ENCODE measurements at places on chromosomes 5 and 9.
A peak's percentile ranks its signal among the peaks of the same experiment; 100 is the strongest.

- no peak for DNase-seq
Observed at GRCh38 chr5:37417347-37417746, 38.2 kb downstream of the WDR70 start.

GRCh38 chr9:37174247-37174646 lies 53.9 kb downstream of the ZCCHC7 start:
- no peak for DNase-seq

DNA sequence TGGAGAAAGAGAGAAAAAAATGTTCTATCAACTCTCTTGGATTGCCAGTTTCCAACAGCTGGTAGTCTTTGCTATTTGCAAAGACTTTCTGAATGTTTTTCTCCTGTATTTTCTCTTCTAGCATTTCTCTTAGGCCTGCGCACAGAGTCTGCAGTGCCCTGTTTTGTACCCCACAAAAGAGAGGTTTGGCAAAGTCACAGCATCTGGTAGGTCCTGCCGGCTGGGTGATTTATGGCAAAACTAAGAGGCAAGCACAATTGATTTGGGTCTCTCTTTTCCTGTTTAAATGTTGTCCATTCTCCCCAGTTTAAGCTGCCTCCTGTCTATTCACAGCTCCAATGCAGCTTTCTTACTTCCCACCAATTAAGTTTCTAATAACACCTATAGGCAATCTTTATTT lies 193.9 kb downstream of the TRPM3 start:
- no peak for DNase-seq

DNA sequence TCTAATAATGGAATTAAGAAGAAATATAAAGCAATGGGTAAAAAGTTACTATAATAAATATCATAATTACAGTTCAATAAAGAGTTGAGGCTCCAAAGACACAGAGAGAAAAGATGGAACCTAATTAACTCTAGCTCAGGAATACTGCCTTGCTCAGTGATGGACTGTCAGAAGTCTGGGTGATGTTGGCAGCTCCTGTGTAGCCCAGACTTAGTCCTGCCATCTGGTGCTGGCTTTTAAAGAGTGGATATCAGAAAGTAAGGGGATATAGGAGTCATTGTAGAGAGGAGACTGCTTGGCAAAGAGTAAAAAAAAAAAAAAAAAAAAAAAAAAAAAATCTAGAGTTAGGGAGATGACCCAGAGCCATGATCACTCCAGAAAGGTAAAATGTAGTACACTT lies 551.9 kb upstream of the DMAC1 start:
- no peak for DNase-seq

DNA sequence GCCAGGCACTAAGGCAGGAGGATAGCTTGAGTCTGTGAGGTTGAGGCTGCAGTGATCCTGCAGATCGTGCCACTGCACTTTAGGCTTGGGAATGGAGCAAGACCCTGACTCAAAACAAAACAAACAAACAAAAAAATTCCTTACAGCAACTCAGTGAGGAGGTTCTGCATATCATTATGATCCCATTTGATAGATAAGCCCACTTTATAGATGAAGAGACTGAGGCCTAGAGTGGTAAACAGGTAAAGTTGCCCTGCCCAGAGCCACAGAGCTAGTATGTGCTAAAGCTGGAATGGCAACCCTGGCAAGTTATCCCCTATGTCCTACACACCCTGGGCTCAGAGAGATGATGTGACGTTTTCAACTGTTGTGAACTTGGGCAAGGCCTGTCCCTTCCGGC lies 7.2 kb downstream of the AIF1L start:
- no peak for DNase-seq

DNA sequence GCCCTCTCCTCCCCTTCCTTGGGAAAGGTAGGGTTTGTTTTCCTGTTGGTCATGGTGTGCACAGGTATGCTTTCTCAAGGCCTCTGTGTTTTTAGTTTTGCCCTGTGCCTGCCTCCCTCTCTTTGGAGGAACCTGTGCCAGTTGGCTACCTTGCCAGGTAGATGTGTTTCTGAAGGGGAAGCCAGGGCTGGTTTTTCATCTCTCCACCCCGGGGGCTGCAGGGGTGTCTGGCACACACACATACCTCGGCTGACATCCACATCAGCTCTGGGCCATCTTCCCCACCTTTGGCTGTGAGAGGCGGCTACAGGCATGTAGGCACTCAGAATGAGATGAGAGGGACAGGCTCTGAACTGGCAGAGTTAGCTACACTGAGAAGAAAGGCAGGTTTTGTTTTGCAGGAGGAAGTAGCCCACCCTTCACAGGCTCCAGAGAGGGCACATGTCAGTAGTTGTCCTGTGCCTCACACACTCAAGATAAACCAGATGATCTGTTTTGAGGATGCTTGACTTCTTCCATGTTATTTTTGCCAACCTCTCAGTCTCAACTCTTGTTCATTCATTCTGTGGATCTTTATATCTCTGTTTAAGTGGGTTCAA lies 9.7 kb downstream of the RGMB start:
- DNase-seq = no peak

GRCh38 chr9:21684231-21684630 lies 118.2 kb upstream of the MTAP start:
- no peak for DNase-seq

- DNase-seq = peak; percentile 90
Observed at GRCh38 chr9:116687074-116687753, at the start of gene TRIM32. Gene TRIM32, plus strand, starts transcription at chr9:116687305. Its CDS starts 10,438 bp downstream, at chr9:116697743.

DNA sequence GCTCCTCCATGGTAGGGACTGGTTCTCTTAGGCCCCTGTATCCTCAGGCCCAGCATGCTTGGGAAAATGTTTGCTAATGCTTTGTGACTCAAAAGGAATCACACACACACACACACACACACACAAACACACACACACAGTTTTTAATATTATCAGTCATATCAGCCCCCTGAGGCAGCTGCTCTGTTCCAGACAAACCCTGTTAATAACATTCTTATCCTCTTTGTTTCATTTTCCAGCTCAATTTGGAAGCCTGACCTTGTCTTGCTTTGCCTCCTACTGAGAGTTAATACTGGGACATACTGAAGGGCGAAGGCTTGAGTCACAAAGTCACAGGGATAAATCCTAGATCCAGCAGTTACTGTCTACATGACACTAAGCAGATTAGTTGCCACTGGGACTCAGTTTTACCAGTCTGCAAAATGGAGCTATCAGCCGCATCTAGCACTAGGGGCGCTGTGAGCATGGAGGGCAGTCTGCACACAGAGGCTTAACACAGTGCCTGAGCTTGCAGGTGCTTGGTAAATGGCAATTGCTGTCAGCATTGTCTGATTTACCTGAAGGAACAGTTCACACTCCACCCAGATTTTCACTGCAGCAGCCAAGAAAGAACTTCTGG lies 37.1 kb upstream of the KCNMB1 start:
- DNase-seq = no peak
